ENCODE measurements at places on chromosomes 16 and 17.

DNA sequence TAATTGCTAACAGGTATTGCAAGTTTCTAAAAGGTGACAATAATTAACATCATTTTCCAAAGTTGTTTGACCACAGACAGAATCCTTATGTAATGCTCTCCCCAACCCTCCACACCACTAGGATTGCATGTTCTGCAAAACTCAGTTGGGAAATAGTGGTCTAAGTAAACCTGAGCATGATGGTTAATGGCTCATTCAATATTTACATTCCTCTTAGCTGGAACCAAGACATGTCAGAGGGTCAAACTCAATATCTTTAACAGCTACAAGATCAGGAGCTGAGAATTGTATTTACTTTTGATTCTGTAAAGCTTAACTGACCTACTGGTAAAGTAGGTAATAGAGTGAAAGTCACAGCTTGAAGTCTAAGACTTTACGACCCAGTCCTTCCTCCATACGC, 10.2 kb downstream of the MFSD6L start:
- DNase-seq: no peak

GRCh38 chr16:30747331-30747730, 894 bp upstream of the PHKG2 start:
- no peak for DNase-seq

- DNase-seq: no peak
Observed at GRCh38 chr17:75900691-75901533, 3.8 kb downstream of the MRPL38 start.

DNA sequence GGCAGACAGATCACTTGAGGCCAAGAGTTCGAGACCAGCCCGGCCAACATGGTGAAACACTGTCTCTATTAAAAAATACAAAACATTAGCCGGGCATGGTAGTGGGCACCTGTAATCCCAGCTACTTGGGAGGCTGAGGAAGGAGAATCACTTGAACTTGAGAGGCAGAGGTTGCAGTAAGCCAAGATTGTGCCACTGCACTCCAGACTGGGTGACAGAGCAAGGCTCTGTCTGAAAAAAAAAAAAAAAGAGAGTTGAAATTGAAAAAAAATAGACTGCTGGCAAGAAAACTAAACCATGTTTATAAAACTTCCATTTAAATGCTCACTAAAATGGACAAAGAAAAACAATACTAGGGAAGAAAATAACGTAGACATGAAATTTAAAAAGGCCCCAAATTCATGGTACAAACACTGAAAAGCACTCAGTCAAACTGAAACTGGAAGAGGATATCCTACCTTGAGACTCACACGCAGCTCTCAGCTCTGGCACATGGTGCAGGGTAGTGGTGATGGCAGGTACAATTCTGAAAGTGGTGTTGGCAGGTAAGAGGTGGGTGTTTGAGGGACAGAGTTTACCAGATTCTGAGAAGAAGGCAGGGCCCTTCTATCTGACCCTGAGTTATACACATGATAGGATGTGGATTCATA, 19.3 kb downstream of the CNTROB start:
- peak; percentile 61 for DNase-seq

Data from GM19239 (cell line).